ENCODE measurements at places on chromosomes 1 and 21.

DNA sequence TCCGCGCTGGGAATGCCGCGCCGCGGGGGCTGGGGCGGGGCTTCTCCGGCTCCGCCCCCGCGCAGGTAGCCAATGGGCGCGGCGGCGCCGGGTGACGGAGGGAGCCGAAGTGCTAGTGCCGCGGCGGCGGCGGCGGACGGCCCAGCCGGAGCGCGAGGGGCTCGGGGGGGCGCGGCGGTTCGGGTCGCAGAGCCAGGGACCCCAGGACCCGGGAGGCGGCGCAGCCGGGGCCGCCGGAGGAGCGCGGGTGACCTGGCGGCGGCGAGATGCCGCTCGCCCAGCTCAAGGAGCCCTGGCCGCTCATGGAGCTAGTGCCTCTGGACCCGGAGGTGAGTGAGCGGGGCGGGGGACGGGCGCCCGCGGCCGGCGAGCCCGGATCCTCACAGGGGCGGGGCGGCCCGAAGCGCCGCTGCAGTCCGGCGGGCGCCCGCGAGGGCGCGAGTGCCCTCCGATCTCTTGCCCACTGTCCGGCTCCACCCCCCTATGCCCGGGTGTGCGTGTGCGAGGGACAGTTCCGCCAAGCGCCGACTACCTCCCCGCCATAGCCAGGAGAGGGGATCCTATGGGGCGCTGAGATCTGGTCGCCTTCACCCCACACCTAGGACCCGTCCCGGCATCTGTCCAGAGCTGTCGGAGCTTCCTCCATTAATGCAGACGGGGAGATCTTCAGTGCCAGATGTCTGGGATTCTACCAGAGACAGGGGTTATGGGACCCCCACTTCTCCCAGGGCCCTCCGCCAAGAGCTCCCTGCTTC, at the start of gene RPS6KA1:
Gene RPS6KA1, plus strand, starts transcription at position 107 of the 755 bp plus-strand sequence. Its CDS starts 160 bp downstream, at position 267.
- no peak for DNase-seq

- no peak for DNase-seq
These were observed 26.5 kb upstream of the RPL11 start for GRCh38 chr1:23664837-23665795.

- DNase-seq, result no peak
These were observed 86.8 kb upstream of the BCAR3 start for GRCh38 chr1:93768380-93768863.

GRCh38 chr1:233085566-233085965, 135.2 kb downstream of the NTPCR start:
- no peak for DNase-seq

DNA sequence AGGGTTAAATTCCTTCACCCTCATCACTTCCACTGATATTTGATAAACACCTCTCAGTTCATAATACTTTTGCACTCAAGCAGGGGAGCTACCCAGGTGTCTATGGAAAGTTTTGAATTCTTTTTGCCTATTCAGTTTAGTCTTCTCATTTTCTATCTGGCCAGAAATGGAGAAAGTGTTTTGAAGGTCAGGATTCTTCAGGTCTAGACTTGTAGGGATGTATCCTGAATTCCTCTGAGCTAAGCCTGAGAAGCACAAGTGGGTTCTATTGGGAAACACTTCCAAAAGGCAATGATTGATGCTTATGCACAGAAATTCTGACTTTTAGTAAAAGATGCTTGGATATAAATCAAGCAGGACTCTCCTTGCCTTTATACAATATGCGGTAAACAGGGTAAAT, 217.8 kb upstream of the HOOK1 start:
- no peak for DNase-seq

GRCh38 chr1:17451731-17452130, 12.3 kb upstream of the RCC2 start:
- DNase-seq, result no peak
